ENCODE measurements at places on chromosomes 2 and 18.

GRCh38 chr18:51490417-51490816, 292.9 kb upstream of the MEX3C start:
- no peak for DNase-seq

DNA sequence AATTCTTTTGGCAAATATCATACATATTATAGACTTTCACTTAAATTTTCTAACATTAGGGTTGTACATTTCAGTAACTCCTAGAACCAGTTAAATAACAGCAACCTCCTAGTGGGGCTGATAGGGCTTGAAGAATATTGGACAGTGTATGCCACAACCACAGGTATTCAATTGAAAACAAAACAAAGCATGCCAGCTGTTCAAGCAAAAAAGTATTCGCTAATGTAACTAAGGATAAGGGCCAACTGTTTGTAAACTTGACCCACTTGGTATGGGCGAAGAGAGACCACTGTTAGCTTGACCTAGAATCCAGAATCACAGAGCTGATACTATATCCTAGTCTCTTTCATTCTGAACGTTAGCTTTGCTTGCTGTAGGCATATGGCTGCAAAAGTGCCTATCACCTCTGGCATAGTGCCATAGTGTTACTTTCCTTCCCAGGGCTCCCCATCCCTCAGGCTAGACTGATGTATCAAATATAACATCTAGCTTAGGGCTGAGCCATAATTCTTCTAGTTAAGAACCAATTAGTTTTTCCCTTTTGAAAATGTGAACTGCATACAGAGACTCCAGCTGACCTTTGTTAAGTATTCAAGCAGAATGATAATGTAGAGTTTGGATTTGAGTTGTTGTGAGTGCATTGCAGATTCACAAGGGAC, 458.8 kb upstream of the NRXN1 start:
- DNase-seq: no peak

DNA sequence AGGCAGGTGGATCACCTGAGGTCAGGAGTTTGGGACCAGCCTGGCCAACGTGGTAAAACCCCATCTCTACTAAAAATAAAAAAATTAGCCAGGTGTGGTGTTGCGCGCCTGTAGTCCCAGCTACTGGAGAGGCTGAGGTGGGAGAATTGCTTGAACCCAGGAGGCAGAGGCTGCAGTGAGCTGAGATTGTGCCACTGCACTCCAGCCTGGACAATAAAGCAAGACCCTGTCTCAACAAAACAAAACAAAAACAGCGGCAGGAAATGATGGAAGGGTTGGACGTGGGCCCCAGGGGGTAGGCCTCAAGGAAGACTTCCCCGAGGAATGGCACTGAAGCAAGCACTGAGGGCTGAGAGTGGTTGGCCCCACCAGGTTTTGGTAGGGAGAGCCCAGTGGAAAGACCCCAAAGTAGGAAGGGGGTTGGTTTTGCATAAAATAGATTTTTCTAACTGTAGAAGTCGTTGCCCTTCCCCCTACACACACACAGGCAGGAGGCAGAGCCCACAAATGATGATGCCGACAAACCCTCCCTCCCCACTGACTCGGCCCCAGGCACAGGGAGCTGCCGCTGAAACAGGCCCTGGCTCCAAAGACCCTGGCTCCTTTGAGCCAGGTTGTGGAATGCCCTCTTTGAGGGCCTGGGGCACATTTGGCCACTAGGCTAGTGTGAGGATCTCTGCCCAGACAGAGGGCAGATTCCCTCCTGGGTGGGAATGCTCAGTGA, 104.8 kb downstream of the CABLES1 start:
- no peak for DNase-seq

DNA sequence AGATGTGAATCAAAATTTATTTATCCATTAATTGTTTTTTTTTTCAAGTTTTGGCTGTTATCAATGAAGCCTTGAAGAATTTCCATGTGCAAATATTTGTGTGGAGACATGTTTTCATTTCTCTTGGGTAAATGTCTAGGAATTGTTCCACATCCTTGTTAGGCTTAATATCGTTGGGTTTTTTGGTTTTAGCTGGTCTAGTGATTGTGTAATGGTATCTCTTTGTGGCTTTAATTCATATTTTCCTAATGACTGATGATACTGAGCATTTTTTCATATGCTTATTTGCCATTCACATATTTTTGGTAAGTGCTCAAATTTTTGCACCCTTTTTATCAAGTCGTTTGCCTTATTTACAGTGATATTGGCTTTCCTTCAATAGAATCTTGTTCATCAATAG, 250.3 kb upstream of the EPHA4 start:
- no peak for DNase-seq

GRCh38 chr2:112182581-112183034, 44.4 kb downstream of the FBLN7 start:
- peak; percentile 59 for DNase-seq

GRCh38 chr18:48363175-48363574, 46.0 kb downstream of the ZBTB7C start:
- DNase-seq: no peak

DNA sequence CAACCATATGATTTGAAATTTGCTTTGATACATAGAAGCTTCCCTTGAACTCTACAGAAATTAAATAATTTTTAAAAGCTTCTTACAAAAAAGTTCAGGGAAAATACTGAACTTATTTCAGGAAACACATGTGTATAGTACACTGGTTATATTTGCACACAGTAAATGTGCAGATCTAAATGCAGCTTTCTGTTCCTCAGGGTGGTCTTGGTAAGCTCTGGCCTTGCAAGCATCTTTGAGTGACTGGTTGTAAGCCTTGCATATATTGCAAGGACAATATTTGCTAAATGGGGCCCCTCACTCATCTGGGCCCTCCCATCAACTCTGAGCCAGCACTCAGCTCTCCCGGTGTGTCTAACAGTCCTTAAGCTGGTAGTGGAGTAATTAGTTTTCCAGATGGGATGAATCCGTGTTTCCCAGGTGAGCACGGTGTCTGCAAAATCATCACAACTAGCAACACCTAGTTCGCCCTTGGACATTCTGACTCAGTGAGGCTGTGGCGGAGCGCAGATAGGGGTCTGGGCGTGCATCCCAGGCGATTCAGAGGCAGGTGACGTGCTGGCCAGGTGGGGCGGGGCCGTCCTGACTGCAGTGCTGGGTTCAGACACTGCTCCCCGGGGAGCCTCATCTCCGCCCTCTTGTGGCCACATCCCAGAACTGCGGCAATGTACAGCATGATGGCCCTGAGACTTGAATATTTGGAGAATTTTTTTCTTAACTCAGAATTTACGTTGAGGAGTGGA, 149.6 kb downstream of the MBP start:
- DNase-seq: peak; percentile 88
